GM23338 (cell line): ENCODE measurements at places on chromosomes 2 and 18.

DNA sequence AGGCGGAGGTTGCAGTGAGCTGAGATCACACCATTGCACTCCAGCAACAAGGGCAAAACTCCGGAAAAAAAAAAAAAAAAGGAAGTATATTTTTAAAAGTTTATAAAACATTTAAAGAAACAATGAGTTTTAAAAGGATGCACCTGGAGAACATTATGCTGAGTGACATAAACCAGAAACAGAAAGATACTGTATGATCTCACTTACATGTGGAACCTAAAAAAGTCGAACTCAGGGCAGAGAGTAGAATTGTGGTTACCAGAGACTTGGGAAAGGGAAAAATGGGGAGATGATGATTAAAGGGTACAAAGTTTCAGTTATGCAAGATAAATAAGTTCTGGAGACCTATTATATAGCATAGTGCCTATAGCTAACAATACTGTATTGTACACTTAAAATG is 52.8 kb upstream of the RTN4 start:
- no peak for DNase-seq

DNA sequence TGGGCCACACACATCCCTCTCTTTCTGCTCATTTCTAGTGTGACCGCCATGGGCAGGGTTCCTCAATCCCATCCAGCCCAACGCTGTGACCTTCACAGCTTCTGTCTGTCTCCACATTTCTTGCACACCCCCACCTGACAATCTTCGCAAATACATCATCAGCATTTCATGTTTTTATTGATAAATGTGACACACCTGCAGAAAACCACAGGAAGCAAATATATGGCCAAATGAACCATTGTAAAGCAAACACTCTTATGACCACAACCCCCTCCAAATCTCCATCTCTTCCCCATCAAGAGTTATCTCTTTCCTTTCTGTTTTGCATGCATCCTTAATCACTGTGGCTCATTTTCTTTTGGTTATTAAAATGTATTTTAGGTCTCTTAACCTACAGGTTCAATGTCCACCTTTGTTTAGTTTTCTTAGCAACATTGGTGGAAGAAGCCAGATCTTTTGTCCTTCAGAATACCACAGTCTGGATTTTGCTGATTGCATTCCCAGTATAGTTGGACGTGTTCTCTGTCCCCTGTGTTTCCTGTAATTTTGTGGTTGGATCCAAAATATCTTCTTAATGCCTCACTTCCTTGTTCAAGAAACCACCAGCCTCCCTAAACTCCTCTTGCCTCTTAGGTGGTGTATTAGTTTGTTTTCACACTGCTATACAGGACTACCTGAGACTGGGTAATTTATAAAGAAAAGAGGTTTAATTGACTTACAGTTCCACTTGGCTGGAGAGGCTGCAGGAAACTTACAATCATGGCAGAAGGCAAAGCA is 9.8 kb upstream of the NCK2 start:
- DNase-seq: no peak

GRCh38 chr18:8050616-8051329 is 483.7 kb downstream of the PTPRM start:
- no peak for DNase-seq

DNA sequence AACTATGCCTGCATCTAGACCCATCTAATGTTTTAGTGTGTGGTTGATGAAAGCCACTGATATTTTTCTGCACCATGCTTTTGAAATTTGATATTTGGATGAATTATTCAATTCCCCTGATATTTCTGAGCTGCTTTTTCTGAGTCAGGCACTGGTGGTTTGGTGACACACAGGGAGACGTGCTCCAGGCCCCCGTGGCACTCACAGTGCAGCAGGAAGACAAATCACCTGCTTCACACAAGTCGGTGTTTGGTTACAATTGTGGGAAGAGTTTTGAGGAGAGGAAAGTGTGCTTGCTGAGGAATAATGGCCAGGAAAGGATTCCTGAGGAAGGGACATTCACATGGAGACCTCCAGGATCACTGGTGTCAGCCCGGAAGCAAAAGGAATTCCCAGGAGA is 179.7 kb downstream of the ACKR3 start:
- DNase-seq: no peak

GRCh38 chr18:3540805-3541548 is 91.0 kb downstream of the TGIF1 start:
- DNase-seq: no peak

DNA sequence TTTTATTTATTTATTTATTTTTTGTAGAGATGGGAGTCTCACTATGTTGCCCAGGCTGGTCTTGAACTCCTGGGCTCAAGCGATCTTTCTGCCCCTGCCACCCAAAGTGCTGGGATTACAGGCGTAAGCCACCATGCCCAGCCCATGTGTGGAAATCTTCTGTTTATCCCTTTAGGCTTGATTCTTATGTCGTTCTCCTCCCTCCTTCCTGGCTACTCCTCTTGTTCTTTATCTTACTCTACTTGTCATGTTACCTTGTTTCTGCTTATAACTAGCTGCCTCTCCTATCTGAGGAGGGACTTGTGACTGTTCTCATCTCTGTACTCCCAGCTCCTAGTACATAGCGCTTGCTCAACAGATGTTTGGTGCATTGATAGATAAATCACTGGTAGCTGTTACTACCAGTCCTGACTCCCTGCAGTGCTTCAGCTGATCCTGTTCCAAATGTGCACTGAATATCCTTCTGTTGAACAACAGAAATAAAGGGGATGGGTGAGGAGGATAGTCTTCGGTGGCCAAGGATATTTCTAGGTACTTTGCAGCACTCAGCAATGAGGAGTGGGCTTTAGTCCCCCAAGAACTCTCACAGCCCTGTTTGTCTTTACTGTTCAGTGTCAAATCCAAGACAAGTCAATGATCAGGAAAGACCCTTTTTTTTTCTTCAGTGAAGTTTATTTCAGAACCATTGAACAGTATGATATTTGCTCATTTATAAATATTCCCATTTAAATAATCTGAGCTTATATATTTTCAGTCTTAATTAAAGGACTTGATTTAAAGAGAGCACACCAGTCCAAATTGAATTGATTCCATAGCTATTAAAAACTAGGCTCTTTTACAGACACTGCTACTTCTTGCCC is 7.2 kb downstream of the IL1B start:
- DNase-seq: no peak

- DNase-seq: no peak
These were observed 52.3 kb downstream of the RAB10 start for GRCh38 chr2:26086155-26086637.

DNA sequence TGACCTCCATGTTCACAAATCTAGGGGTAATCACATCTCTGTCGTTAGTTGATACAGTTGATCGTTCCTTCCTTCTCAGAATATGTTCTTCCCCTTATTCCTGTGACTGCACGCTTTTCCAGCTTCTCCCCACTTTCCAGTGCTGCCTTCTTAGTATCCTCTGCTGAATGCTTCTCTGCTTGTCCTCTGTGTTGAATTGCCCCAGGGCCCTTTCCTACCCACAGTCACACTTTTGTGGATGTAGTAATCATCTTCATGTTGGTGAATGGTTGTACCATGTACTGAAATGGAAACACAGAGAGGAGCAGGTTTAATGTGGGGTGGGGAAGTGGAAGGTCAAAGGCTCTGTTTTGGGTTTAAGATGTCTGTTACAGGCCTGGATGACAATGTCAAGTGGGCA is 47.2 kb downstream of the EML6 start:
- no peak for DNase-seq

DNA sequence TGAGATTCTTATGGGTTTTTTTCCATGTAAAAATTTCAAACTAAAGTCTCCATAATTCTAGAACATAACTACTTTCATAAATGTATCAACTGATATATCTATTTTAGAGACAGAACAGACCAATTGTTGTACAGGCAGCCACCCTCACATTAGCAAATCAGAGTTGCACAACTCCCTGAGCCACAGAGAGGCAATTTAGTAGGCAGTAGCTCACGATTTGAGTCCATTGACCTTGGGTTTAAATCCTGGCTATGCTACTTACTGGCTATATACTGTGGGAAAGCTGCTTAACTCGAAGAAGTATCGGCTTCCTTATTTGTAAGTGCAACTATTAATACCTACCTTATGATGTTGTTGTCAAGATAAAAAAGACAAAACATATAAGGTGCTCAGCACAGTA is 16.2 kb downstream of the MTIF2 start:
- no peak for DNase-seq

DNA sequence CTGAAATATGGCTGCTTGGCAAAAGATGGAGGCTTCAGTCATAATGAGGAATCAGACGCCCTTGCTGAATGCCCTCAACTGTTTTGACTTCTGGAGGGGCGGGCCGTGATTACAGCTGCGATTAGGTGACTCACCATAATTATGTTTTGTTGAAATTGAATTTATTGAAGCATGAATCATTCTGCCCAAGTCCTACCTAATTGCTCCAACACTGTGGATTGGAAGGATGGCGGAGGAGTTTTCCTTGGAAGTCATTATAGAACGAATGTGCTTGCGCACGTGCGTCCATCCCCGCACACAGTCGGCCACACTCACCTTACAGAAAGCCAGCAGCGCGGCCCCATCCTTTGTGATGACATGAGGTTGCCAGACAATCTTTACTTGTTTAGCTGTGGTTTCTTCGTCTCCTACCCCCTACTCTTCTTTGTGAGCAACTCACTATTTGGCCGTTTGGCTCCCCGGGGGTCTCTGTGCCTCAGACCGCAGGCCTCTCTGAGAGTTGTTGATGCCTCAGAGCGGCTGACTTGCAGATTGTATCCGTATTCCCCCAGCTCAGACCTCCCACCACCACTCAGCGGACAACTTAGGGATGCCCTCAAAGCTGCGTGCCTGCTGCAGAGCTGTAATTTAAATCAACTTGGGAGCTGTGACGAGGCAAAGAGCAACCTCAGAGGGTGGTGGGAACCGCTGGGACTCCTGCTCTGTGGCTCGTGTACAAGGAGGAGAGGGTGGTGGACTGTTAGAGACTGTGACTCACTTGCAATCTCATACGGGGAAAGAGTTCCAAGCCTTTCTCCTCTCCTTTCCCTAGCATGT is 513.4 kb downstream of the TNS1 start:
- DNase-seq: peak; percentile 18

DNA sequence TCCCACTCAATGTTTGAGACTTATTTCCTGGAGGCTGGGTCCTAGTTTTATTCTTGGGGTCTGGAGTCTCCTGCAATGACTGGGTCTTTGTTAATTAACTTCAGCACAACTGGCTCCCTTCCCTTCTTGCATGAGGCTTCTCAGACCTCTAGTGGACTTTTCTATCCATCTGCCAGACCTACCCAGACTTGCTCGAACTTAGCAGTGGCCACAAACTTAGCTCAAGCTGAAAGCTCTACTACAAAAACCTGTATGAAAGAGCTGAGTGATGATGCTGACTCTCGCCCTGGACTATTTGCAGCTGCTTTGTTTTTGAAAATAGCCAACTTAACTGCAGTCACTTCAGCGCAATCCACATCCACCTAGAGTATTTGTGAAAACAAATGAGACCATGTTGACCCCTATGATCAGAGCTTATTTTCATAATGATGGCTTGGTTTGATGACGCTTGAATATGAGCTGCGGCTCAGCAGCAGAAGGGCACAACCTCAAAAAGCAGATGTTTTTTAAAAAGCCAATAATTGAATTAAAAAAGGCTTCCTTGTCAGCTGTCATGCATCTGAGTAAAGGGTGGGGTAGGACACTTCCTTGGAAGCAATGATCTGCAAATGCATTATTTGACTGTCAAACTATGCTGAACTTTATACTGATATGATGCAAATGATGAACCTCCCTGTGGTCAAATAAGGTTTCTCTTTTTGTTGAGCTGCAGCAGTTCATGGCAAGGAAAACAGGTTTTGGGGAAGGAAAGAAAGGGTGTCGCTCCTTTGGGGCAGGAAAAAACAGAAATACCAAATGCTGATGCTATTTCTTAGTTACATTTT is 10.6 kb upstream of the ANXA4 start:
- no peak for DNase-seq

GRCh38 chr2:102304268-102304667 is 7.1 kb upstream of the IL1RL1 start:
- no peak for DNase-seq

- no peak for DNase-seq
These were observed 1148.1 kb upstream of the FANCL start for GRCh38 chr2:59389240-59389639.

GRCh38 chr2:133360882-133361281 is 207.4 kb downstream of the NCKAP5 start:
- DNase-seq: no peak

DNA sequence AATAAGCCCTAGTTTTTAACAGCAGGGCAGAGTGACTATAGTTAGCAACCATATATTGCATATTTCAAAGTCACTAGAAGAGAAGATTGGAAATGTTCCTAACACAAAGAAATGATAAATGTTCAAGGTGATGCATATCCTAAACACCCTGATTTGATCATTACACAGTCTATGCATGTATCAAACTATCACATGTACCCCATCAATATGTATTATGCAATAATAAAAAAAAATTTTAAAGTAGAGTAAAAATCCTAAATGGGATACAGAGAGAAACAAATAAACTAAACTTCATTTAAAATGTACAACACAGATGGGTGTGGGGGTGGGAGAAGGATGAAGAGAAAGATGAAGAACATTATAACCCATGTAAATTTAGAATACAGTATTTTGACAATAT is 93.9 kb downstream of the TMEM131 start:
- no peak for DNase-seq

DNA sequence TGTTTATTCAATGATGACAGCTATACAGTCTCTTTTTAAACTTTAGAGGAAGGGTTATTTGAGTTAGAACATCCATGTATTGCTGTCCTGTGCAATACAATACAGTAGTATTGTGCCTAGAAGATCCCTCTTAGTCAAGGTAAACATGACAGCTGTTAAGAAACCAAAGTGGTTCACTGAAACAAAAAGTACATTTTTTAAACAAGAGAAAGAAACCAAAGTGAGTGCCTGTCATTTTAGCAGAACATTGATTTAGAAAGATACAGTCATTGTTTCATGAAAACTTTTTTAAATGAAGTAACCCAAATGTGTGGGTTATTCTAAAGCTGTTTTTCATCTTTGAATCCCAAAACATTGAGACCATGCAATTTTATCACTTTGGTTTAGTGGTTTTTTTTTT is 15.5 kb downstream of the ITPRID2 start:
- DNase-seq: no peak

GRCh38 chr2:8049176-8049575 is 632.7 kb upstream of the ID2 start:
- no peak for DNase-seq

GRCh38 chr2:78979380-78980151 is 45.9 kb upstream of the REG3G start:
- peak; percentile 82 for DNase-seq

DNA sequence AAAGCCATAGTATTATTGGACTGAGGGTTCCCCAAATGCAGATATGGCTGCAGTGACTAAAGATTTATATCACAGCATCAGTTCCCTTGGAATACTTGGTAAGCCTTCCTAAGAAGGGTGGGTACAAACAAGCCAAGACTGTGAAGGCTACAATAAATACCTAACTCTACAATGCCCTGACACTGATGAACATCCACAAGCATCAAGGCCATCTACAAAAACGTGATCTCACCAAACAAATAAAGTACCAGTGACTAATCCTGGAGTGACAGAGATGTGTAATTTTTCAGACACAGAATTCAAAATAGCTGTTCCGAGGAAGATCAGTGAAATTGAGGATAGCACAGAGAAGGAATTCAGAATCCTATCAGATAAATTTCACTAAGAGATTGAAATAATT is 254.5 kb downstream of the PARD3B start:
- DNase-seq: no peak

GRCh38 chr2:151852260-151853069 is 24.2 kb upstream of the ARL5A start:
- no peak for DNase-seq

GRCh38 chr18:55088561-55088960 is 129.3 kb upstream of the CCDC68 start:
- no peak for DNase-seq
